ENCODE measurements at places on chromosomes 6 and 20.

DNA sequence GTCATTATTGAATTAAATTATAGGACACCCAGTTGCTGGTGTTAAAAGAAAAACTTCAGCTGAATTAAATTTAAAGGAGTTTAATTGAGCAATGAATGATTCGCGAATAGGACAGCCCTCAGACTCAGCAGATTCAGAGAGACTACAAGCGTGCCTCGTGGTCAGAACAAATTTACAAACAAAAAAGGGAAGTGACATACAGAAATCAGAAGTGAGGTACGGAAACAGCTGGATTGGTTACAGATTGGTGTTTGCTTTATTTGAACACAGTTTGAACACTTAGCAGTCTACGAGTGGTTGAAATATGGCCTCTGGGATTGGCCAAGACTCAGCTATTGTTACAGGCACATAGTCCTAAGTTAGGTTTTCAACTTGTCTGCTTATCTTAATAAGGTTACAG lies 25.8 kb upstream of the TNFRSF21 start:
- no peak for DNase-seq

DNA sequence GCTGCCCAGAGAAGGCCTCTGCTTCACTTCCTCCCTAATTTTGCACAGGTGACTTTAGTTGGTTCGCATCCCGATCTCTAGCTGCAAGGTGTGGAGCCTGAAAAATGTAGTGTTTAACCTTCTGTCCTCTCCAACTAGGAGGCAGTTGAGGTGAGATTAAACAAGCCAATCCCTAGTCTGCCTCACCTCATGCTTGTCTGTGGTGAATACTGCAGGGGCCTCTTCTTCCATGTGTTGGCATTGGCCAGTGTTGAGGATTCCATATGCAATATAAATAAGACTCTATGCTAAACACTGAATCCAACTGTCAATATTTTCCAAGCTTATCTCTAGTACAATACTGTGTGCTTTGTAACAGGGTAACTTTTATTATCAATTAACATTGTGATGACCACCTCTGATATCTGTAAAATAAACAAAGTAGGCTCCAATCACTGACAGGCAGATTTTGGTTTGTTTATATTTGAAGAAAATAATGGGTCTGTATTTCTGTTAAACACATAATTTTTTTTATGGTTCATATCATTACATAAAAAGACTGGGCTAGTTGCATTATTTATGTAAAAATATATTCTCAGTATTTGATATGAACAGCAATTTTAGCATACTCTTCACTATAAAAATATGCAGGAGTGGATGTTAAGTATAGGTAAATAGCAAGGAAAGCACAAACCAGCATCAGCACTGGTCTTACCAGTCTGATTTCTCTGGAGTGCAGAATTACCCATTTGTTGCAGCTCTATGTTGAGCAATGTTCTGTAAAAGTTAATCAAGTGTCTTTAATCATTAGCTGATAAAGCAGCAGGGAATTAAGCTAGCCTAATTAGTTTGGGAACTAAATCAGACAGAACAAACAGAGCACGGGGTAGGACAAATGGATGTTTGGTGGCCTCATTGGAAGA lies 74.0 kb downstream of the ANKRD6 start:
- DNase-seq, result no peak

GRCh38 chr6:165599596-165600487 lies 63.2 kb downstream of the PDE10A start:
- DNase-seq, result no peak

- no peak for DNase-seq
Observed at GRCh38 chr6:77450924-77451323, 12.4 kb downstream of the HTR1B start.

- DNase-seq, result no peak
Observed at GRCh38 chr20:63129991-63130657, 85.8 kb downstream of the YTHDF1 start.

DNA sequence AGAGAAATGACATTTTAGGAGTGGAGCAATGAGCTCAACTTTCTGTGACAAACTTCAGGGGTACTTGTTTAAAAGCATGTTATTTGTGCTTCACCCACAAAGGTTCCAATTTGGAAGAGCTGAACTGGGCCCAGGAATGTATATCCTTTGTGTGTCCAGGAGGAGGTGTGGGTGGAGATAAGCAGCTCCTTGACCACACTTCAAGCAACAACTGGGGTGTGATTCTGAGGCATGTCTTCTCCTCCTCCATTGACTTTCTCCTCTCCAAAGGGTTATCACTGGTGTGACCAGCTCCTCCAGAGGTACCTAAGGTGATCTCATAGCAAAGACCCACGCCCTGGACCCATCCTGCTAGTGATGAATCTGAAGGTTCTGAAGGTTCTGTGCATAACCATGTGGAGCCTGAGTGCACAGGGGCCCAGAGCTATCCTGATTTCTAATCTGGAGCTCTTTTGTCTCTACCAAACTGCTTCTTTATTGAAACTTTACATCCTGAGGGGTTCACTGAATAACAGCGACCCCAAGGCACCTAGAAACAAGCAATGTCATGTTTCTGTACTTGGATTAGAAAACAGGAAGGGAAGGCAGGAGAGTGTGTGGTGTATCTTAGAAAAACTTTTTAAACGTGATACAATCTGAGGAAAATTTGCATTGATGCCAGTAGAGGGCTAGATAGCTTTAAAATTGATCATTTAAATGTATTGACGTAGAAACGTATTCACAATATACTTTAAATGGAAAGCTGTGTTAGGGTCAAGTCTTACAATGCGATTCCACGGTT lies 60.9 kb upstream of the CD93 start:
- DNase-seq, result no peak

DNA sequence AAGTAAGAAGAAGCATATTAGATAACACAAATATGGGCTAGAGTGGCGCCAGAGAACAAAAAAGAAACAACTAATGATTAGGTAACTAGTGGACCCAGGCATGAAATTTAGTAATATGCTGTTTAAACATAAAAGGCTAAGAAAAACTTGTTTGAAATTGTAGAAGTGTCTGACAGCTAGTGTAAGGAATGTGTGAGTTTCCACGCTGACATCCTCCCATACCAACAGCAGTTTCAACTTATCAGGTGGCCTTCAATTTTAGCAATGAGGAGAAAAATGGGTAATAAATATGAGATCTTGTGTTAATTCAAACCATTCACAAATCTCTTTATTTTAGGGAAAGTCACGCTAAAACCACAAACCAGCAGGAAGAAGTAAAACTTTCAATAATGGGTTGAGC lies 440.2 kb upstream of the FLRT3 start:
- DNase-seq, result no peak

DNA sequence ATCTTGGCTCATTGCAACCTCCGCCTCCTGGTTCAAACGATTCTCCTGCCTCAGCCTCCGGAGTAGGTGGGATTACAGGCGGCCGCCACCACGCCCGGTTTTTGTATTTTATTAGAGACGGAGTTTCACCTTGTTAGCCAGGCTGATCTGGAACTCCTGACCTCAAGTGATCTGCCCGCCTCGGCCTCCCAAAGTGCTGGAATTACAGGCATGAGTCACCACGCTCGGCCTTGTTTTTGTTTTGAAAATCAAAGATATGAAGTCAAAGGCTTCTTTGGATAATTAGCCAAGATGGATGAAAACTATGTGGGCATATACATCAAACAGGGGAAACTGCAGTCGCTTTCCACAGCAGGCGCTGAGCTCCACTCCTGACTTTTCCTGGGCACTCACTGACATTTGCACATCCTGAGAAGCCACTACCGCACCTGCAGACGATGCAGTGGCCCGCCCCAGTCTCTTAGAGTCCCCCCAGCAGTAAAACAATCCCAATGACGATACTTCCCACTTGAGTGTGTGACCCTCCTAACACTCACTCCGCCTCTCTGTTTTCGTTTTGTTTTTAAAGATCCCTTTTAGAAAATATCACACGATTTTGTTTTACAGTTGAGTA lies 44.1 kb downstream of the GJA1 start:
- no peak for DNase-seq

- no peak for DNase-seq
Observed at GRCh38 chr6:140009286-140009685, 634.8 kb upstream of the CITED2 start.

- DNase-seq, result no peak
Observed at GRCh38 chr6:138017166-138017757, 90.0 kb downstream of the PERP start.

DNA sequence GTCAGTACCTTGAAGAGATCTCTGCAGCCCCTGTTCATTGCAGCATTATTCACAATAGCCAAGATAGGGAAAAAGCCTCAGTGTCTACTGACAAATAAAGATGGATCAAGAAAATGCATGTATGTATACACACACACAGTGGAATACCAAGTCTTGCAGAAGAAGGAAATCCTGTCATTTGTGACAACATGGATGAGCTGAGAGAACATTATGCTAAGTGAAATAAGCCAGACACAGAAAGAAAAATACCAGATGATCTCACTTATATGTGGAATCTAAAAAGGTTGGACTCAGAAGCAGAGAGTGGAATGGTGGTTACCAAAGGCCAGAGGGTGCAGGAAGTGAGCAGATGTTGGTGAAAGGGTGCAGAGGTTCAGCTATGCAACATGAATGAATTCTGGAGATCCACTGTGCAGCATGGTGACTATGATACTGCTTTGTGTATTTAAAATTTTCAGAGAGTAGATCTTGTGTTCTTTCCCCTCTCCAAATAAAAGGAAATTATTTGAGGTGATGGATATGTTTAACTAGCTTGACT lies 11.0 kb upstream of the SLC22A1 start:
- no peak for DNase-seq

- no peak for DNase-seq
Observed at GRCh38 chr6:165663377-165663735, 315 bp upstream of the PDE10A start.

- DNase-seq, result peak; percentile 60
Observed at GRCh38 chr6:139028658-139029469, at the start of gene ABRACL. TSS of gene ABRACL (plus strand) at chr6:139028745. CDS start at chr6:139034161, 5,416 bp downstream.

- DNase-seq, result no peak
Observed at GRCh38 chr6:170013815-170014214, 262.4 kb downstream of the ERMARD start.

DNA sequence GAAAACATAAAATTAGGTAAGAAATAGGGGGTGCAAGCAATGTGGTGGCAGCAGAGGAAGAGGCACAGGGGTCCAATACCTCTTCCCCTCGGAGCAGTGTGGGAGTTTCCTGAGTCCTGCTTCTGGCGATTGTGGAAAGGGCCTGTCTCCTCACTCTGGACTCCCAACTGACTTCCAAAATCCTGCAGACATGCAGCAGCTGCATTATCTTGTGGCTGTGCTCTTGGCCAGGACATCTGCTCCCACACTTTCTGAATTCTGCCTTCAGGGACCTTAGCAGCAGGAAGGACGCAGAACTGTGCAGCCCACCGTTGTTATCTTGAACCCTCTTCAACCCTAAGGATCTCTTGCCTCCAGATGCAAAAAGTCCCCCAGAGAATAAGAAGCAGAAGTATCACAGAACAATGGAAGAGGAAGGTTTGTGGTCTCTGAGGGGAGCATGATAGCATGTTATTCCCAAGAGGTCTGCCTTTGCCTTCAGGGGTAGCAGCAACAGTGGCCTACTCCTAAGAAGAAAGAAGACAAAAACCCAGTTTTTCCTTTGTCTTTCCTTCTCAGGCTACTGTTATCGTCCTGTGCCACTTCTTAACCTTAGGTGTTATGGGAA lies 102.5 kb upstream of the EMILIN3 start:
- no peak for DNase-seq

DNA sequence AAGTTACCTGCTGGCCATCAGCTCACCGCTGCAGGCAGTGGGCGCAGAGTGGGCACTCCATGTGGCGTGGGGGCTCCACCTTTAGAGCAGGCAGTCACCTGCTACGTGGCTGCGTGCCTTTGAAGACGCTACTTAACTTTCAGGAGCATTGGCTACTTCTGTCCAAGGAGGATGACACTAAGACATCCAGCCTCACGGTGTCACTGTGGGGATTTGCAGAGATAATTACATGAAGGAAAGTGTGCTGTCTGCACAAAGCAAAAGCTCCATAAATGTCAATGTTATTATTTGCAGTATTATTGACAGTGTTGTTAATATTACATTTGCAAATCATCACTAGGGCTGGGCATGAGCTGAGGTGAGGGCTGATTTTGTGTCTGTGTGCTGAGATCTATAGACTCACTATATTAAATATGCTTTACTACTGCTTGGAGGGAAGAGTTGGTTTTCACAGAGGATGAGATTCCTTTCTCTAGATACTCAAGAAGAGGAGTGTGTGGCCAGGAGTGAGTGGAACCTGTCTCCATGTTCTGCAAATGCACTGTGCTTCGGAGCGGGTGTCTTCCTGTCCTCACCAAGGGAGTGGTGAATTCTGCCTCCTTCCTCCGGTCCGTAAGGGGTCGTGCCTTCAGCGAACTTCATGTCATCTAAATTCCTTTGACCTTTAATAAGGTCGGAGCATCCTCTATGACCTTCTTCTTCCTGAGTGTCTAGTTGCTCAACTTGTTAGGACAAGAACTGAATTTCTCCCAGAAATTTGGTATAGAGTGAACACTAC lies 165.8 kb upstream of the SYNDIG1 start:
- no peak for DNase-seq

DNA sequence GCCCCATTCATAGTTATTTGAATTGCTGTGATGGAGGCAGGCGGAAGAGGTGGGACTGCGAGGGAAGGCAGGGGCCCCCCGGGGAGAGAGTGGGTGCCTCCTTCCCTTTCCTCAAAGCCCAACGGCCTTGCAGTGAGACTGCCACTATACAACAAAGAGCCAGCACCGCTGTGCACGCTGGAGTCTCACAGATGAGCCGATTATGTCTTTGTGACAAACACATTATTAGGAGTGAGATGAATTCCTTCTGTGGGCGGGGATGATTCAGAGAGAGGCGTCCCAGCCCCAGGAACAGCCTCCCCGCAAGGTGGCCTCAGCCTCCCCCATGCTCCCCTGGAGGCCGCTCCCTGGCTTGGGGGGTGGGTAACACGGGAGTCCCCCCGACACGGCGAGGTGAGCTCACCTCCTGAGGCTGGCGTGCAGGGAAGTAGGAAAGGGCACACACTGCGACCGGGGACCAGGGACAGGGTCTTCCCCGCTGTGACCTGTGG lies 26.7 kb downstream of the NTSR1 start:
- no peak for DNase-seq

DNA sequence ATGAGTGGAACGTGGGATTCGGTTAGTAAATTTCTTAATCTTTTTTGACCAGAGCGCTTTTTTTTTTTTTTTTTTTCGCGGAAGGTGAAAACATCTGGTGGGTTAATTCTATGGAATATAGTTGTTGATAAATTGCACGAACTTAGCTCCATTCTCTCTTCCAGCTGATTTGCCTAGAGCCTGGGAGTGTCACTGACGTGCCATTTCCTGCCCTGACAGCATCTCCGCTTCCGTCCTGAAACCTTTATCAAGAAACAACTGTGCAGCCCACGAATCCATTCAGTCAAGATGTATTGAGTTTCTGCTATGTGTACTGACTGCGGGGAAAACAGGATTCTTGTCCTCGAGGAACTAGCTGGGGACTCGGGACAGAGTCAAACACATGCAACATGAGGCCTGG lies 59.5 kb upstream of the TGM3 start:
- no peak for DNase-seq

DNA sequence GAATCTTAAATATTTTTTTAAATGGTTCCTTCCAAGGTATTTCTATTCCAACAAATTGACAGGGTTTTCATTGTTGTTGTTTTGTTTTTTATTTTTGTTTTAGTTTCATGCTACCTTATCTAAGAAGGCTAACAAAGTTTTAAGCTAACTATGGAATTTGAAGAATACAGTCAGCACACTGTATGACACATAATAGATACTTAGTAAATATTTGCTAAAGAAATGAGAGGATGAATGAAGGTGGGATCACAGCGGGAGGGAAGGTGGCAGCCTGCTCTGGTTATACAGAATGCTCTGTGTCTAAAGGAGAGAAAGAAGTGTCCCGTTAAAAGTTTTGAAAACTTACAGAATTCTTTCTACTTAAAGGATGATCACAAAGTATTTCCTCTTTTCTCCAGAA lies 43.7 kb upstream of the DST start:
- DNase-seq, result no peak
